Neural progenitor cell (in vitro differentiated cells): ENCODE measurements at places on chromosomes 5 and 9. TPM values are rescaled to one million over a fixed set of nuclear protein-coding genes. Genes with fewer than 3 reads are reported as not detected.
A peak's percentile ranks its signal among the peaks of the same experiment; 100 is the strongest.

- DNase-seq, result no peak
These were observed 5.9 kb downstream of the CYFIP2 start for GRCh38 chr5:157271740-157272271.

- no peak for DNase-seq
These were observed 19.2 kb downstream of the FAM240B start for GRCh38 chr9:38700695-38701094.

DNA sequence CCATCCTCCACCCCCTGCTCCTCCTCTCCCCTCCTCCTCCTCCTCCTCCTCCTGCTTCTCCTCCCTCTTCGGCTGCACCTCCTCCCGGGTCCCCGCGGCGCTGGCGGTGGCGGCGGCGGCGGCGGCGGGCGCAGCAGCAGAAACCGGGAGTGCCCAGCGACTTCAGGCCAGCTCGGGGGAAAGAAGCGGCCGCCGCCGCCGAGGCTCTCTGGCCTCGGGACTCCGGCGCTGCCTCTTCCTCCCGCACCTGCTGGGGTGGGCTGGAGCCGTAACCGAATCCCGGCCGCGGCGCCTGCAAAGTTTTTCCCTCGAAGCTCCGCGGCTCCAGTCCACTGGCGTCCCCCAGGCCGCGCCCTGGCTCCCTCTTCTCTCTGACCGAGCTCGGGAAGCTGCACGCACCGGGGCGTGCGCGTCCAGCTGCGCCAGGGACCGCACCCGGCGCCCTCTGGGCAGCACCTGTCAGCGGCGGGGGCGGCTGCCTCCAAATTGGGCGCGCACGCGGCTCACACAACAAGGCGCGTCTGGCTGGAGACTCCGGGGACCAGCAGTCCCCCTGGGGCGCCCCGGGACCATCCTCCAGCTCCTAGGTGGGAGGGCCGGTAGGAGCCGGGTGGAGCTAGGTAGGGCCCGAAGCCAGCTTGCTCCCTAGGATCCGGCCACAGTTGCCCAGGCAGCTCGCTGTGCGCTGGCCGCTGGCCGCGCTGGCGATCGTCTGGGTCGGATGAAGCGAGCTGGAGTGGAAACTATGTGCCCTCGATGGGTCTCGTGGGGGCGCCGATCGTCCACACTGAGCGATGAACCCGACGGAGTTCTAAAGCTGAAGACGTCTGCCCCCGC lies at the start of gene MCTP1:
TSS of gene MCTP1 (minus strand) at position 523 of the 837 bp plus-strand sequence.
- peak; percentile 77 for DNase-seq

- no peak for DNase-seq
These were observed 7.4 kb downstream of the SMARCA2 start for GRCh38 chr9:2022560-2022959.

Gene SHISAL2B
- 10.4 and 17.8 TPM in 2 replicates for total RNA-seq

- no peak for DNase-seq
These were observed 421.6 kb downstream of the ANXA1 start for GRCh38 chr9:73573235-73573634.

DNA sequence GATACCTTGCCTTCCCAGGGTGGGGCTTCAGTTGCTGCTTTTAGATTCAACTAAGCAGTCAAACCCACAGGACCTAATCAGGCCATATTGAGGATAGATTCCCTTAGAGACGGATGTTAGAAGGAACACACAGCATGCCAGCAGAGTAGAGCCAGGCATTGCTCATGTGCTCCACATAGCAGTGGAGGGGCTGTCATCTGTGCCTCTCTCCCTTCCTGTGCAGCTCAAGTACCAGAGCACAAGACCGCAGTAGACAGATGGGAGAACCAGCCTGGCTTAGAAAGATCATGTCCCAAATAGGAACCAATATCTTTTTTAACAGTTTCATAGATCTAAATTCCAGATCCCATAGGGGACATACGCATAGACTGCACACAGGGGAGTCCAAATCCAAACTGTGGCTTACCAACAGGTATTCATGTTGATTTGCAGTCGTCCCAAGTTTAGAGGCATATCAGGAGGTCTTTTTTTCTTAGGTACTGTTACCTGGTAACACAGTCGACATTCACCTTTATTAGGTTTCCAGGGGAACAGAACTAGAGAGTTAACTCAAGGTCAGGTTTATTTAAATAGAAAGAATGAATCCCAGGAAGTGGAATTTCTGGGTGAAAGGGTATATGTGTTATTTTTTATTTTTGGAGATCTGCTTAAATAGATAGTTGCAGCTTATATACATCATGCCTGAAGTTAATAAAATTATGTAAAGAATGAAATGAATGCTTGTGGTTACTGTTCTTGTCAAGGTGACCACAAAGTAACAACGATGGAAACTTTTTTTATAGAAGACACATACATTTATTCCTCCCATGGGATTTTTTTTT lies 43.5 kb upstream of the PCAT7 start:
- no peak for DNase-seq

Gene ABO
- total RNA-seq, result not detected in 2 replicates
